ENCODE measurements at places on chromosomes 7 and 10.
A peak's percentile ranks its signal among the peaks of the same experiment; 100 is the strongest.

- DNase-seq: no peak
Observed at GRCh38 chr7:31261341-31261740, 79.2 kb downstream of the NEUROD6 start.

DNA sequence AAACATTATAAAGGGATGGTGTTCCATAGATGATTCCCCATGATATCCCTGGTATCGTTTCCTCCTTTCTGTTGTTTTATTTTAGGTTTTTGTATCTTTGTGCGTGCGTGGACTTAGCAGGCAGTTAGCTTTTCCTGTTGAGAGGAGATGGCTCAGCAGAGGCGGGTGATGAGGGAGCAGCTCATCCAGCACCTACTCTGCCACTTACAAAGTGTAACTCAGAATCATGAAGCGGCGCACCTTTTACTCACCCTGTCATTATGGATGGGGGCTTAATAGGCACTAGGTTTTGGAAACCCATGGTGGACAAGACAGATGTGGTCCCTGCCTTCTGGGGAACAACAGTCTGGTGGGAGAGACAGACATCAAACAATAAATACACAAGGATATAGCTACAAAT is 17.1 kb downstream of the FAM241B start:
- no peak for DNase-seq

DNA sequence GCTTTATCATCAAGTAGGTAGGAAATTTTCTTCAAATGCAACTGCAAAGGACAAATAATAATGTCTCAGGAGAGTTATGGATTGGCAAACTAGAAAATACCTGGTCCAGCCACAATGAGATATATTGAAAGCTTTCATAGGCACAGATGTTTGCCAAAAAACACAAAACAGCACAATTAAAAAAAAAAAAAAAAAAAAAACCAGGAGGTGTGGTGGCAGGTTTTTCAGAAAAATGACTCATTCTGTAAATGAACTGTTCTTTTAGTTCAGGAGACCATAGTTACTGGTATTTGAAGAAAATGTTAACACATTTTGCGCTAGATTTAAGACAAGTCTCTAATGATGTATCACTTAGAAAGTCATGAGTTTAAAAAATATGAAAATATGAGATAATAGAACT is 55.0 kb upstream of the JCAD start:
- DNase-seq: no peak

- no peak for DNase-seq
Observed at GRCh38 chr7:77797734-77798393, 370 bp downstream of the TMEM60 start.

GRCh38 chr10:100889546-100889945 is 23.2 kb upstream of the SLF2 start:
- peak; percentile 32 for DNase-seq

DNA sequence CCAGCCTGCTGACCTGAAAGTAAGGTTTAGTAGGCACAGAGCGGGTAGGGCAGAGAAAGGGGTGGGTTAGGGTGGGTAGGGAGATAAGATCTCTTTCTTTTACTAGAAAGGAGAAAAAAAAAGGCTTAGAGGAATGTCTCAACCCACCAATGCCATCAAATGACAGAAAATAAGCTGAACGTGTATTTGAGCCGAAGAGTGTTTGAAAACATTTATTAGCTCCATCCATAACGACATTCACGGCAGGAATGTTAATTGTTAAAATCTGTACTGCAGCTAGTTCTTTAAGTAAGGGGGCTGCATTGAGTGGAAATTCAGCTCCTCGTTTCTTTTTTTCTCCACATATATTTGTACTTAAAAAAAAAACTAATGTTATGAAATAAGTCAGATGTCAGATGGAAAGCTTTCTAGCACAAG is 63.7 kb upstream of the ARID5B start:
- DNase-seq: no peak

GRCh38 chr7:41491308-41491707 is 211.6 kb downstream of the INHBA start:
- DNase-seq: no peak

GRCh38 chr10:131750973-131751826 is 149.6 kb upstream of the PPP2R2D start:
- DNase-seq: peak; percentile 75

DNA sequence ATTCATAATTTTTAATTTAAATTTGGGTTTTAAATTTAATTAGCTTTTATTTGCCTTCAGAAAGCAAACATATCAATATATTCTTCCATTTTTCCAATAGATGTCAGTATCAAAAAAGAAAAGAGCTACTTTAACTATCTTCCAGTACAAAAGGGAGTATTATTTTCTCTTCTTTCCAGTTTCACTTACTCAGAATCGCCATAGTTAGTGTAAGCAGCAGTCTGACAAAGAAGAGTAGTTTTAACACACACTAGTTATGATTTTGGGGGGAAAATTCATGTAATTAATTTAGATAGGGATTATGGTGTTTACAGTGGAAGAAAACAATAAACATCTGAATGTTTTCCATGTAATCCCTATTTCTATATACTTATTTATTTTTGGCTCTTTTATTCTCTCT is 272.6 kb upstream of the DGKB start:
- no peak for DNase-seq

DNA sequence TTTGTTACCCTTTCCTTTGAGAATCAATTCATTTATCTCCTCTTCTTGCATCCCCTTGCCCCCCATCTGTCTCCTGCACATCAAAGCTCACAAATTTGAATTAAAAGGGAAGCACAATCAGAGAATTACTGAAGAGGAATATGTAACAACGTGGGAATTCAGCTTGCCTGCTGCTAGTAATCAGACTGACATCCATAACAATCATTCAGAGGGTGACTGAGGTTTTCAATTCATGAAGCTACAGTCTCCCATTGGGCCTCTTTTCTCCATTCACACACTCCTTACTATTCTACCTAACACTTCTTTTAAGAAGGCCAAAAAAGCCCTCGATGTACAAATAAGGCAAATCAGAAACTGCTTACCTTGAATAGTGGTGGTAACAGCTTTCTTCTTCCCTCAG is 24.3 kb upstream of the DNA2 start:
- no peak for DNase-seq

DNA sequence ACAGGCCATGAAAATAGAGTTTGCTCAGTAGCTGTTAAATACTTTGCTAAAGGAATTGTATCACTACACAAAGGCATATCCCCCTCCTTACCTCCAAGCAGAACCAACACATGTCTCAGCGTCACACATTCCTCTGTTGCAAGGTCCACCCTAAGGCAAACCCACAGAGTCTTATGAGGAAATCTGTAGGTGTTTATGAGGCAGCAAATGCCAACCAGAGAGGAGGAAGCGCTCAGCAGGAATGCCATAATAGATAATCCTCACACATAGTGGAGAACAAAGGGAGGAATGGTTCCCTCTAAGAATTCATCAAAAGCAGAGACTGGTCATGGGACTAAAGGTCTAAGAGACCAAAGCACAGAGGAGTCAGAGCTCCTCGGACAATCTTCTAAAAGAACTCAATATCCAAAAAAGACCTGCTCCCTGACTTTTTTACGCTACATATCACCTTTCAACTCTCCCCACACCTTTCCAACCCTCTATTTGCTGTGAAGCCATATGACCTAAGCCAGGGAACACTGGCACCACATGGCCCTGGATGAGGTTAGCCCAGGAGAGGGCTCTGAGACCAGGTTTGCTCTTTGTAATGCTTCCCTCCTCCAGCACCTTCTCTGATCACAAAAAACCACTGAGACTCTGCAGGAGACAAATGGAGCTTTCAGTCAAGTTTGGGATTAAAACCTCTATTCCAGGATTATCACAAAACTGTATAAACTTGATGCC is 7.3 kb downstream of the SLC25A13 start:
- DNase-seq: no peak
